ENCODE measurements at places on chromosomes 13 and 19.
A peak's percentile ranks its signal among the peaks of the same experiment; 100 is the strongest.

- DNase-seq = no peak
Observed at GRCh38 chr13:30257468-30258099, 49.8 kb downstream of the KATNAL1 start.

DNA sequence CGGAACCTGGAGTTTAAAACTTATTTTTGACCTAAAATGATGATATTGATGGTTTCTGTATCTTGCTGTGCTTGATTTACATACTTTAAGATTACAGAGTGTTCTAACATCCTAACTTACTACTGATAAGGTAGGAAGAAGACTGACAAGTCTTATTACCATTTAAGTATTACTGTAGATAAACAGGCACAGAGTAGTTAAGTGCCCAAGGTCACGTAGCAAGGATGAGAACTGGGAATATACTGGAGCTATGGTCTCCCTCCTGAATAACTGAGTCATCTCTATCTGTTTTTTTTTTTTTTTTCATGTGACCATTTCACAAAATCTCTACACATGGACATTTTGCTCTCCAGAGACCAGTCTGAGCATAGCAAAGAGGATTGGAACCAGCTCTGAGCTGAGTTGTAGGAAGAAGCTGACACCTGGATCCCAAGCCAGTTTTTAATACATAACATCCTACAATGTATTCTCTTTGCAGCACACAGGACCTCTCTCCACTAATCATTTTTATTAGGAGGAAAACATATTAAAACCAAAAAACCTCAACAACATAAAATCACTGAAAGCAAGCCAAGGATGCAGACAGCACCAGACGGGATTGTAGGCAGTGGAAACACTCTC, 173.5 kb downstream of the DNAJC15 start:
- no peak for DNase-seq

DNA sequence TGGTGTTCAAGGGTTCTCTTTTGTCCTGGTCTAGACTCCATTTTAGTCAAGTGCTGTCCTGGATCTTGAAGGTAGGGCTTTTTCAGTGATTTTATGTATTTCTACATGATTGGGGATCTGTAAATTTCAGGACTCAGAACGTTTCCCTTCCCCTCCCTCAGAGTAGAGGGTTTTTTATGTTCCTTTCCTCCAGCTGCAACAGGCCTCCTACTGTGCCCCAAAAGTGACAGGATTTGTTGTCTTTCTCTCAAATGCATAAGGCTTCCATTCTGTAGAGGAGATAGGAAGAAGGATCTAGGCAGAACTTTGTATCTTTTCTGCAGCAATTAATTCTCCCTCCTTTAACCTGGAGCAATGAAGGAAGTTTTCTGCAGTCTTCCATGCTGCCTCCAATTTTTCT, 251.3 kb downstream of the MAB21L1 start:
- no peak for DNase-seq

DNA sequence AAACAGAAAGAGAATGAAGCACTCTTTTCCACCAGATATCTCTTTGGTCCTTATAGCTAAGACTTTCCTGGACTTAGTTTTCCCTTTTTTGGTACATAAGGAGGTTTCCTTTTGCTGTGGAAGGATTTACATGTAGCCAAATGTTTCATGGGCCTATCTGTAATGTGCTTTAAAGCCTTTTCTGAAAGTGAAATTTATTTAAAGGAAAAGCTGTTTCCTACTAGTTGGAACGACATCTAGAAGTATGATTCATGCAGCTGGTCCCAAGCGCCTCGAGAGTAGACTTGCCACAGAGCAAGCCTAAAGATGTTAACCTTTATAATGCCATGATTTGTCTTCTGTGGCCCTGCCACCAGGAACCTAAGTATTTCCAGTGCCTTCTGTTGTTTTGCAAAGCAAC, 390.3 kb downstream of the DLEU7 start:
- no peak for DNase-seq

DNA sequence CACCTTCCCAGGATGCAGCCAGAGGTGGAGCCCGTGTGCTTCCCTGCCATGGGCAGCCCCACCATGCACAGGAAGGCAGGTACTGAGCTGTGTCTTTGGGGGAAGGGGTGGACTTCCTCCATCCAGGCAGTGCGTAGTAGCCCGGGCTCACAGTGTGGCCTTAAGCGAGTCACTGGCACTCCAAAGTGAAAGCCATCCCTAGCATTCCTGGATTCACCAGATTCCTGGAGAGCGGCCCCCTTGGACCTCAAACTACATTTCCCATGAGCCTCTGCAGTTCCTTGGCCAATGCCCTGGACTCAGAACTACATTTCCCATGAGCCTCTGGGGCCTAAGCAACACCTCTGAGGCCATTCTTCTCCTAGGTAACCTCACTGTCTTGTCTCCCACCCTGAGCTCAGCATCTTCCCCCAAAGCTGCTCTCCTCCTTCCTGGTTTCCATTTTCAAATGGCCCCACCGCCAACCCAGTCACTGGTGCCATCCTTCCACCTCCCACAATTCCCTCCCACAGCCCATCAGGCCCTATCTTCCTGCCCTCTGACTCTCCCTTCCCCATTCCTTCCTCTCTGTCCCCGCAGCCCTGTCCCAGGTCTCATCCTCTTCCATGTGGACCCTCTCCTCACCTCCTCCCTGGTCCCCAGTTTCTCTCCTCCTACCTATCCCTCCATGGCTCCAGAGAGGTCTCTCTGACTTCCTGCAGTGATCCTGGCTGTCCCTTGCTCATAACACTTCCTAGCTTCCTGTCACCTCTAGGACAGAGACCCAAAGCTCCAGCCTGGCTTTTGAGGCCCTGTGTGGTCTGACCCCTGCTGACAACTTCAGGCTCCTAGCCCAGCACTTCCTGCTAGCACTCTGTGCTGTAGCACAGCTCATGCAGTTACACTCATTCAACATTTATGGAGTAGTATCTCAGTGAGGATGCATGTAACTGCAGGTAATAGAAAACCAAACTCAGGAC, at the start of gene C19orf81:
TSS of gene C19orf81 (plus strand) at position 13 of the 959 bp plus-strand sequence. CDS start at position 13, 0 bp downstream.
- no peak for DNase-seq

GRCh38 chr19:7916955-7917266, 2.3 kb downstream of the TGFBR3L start:
- DNase-seq = no peak

DNA sequence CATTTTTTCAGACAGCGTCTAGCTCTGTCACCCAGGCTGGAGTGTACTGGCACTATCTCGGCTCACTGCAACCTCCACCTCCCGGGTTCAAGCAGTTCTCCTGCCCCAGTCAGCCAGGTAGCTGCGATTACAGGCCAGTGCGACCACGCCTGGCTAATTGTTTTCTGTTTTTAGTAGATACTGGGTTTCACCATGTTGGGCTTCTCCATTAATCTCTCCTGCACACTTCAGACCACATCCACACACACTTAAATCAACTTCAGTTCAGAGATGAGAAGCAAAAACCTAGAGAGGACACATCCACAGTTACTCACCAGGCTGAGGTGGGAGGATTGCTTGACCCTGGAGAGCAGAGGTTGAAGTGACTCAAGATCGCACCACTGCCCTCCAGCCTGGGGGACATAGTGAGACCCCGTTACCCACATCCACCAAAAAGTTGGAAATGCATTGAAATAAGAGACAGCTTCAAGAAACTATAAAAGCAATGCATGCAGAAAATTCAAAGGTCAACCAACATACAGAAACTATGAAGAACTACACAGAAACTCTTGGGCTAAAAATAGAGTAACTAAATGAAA, 42.3 kb downstream of the ZNF611 start:
- DNase-seq = peak; percentile 22

Measured in GM06990 (cell line).